HEK293T (cell line): ENCODE measurements at places on chromosomes 11 and 22.

DNA sequence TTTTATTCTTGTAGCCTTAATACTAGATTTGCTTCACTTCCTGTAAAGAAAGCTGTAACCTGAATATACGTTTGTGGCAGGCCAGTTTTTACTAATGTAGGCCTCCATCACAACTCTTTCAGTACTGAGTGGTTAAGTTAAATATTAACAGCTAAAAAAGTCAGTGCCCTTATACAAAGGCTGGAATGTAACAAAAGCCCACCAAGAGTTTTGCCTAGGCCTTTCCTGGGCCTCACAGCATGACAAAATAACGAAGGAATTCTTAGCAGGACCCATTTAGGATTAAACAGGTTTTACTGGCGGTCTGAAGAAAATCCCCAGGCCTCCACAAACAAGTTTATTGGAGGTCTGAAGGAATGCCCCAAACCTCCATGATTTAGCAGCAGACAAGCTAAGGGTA is 43.7 kb downstream of the PIWIL3 start:
- DNase-seq: no peak

DNA sequence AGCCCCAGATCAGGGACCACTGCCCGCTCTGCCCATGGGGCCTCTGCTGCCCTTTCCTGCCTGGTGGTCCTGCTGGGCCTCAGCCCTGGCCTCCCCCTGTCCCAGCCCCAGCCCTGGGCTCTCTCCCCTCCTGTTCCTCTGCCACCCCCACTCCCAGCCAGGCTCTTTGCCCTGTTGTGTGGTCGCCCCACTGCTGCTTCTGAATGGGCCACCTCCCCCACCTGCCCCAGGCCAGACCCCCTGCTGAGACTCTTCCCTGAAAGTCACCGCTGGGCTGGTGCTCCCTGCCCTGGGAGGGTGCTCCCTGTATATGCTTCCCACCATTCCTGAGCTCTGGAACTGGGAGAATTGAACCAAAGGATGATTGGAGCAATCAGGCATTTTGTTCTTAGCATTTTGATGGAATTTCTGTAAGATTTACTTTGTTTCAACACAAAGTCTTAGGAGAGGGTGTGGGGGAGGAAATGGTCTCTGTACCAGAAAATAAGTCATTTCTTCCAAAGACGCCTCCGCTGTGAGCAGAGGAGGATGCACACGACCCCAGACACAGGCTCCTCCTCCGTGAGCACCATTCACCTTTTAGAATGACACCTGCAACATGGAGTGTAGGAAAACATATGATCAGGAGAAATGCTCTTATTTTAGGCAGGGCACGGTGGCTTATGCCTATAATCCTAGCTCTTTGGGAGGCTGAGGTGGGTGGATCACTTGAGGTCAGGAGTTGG is 5.2 kb downstream of the APOBEC3B start:
- DNase-seq: no peak

- DNase-seq: no peak
These were observed 7.9 kb upstream of the CTSC start for GRCh38 chr11:88345408-88345807.

GRCh38 chr11:87324817-87325489 is 287.2 kb downstream of the TMEM135 start:
- no peak for DNase-seq

- no peak for DNase-seq
These were observed 240.3 kb downstream of the FAM76B start for GRCh38 chr11:95549301-95549700.

- DNase-seq: no peak
These were observed 55.1 kb downstream of the IRAG1 start for GRCh38 chr11:10638316-10638925.

- DNase-seq: no peak
These were observed 553.5 kb downstream of the TBC1D22A start for GRCh38 chr22:47315862-47316419.
